Mesenteric fat pad (tissue), 1 donor: ENCODE measurements at places on chromosomes 1 and 21. TPM values are rescaled to one million over a fixed set of nuclear protein-coding genes. Genes with fewer than 3 reads are reported as not detected.

The SPRR2F gene
- total RNA-seq: not detected

DNA sequence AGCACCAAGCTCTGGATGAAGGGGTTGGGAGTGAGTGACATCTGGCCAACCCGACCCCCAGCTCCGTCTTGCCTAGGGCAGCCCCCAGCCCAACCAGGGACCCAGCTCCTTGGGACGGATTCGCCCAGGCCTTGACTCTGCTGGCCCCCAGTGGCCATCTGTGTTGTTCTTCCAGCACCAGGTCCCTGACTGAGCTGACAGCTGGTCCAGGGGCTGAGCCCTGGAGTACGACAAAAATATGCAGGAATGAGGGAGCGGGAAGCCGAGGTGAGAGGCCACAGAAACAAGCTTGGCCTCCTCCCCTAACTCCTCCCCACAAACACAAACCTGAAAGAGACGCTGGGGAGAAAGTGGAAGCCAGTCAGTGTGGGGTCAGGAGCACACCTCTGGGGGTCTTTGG is 55.0 kb upstream of the PAX7 start:
- no peak for DNase-seq

The PLA2G2F gene
- total RNA-seq: not detected

The CDK18 gene
- total RNA-seq: 4.0 TPM

GRCh38 chr1:237258871-237259270 is 216.9 kb downstream of the RYR2 start:
- DNase-seq: no peak

- peak; percentile 85 for DNase-seq
These were observed 28.1 kb downstream of the RUNX3 start for GRCh38 chr1:24901791-24902470.

GRCh38 chr1:33930346-33931110 is 66.6 kb downstream of the HMGB4 start:
- DNase-seq: no peak

- DNase-seq: no peak
These were observed 96.5 kb upstream of the BTG3 start for GRCh38 chr21:17709266-17709611.

The VTCN1 gene
- total RNA-seq: not detected

DNA sequence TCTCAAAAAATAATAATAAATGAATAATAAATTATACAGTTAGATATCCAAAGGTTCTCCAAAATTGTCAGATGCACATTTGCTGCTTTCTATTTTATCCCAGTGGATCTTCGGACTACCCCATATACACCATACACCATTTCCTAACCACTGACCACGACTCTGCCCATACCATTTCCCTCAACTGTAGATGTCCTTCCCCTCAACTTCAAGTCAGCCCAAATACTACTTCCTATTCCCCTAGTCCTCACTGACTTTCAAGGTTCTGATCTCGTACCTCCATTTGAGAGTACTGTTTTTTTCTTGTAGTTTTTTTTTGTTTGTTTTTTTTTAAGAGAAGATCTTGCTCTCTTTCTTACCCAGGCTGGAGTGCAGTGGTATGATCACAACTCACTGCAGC is 19.6 kb downstream of the EIF4G3 start:
- DNase-seq: no peak

The HPCAL4 gene
- not detected for total RNA-seq

- DNase-seq: no peak
These were observed 431.5 kb upstream of the CHRM3 start for GRCh38 chr1:238954865-238955264.

The MTARC1 gene
- total RNA-seq: 539 TPM

- no peak for DNase-seq
These were observed 86.8 kb upstream of the SERBP1 start for GRCh38 chr1:67517046-67517445.

GRCh38 chr1:197331565-197331964 is 63.5 kb downstream of the CRB1 start:
- DNase-seq: no peak

- DNase-seq: no peak
These were observed 40.8 kb upstream of the KCTD3 start for GRCh38 chr1:215526147-215526845.

The ASAP3 gene
- total RNA-seq: 37.6 TPM

- DNase-seq: no peak
These were observed 7.6 kb downstream of the EFNA3 start for GRCh38 chr1:155086128-155086741.

GRCh38 chr1:6019166-6019845 is 26.4 kb upstream of the KCNAB2 start:
- DNase-seq: no peak

The NDUFV3 gene
- total RNA-seq: 40.8 TPM

The SPRR5 gene
- not detected for total RNA-seq

DNA sequence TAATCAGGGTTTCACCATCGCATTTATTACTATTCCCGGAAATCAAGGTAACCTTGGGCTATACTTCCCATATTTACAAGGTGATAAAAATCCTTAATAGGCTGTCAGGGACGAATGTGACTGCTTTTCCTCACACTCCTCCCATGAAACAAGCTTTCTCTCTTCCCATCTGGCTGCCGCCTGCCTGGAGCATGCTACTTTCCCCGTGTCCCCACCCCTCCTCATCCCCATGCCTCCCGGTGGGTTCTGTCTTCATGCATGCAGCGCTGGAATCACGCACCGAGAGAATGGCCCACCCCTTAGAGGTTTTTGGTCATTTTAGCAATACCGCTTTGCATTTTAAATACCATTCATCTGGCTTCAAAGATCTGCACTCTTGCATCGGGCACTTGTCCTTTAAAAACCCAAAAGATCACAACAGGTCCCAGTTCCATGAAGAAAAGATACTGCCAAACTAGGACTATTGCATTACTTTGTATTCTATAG is 339.1 kb downstream of the NTNG1 start:
- no peak for DNase-seq

The FMO2 gene
- 45.2 TPM for total RNA-seq

DNA sequence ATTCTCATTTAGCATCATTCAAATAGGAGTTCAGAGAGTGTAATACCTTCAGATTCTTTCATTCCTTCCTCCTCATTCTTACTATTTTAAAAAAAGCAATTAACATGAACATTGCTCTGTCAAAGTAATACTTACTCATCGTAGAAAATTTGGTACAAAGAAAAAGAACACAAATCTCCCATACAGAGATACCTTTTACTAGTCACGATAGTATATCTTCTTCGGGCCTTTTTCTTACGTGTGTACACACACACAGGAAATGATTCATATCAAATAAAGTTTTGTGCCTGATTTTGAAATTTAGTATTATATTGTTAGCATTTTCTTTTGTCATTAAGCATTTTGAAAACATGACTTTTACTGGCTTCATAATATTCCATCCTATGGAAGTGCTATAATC is 52.9 kb downstream of the NCF2 start:
- DNase-seq: no peak
